Occipital lobe (tissue), 3 donors: ENCODE measurements at places on chromosomes 5 and 9. TPM values are rescaled to one million over a fixed set of nuclear protein-coding genes. Genes with fewer than 3 reads are reported as not detected.

Gene GRXCR2
- total RNA-seq = not detected

Gene KLF9
- 16.8 TPM for total RNA-seq

Gene CATSPER3
- 1.2 TPM for total RNA-seq

Gene SLC25A46
- 180 TPM for total RNA-seq

Gene FCN1
- 1.1 TPM for total RNA-seq

Gene PKD2L2
- total RNA-seq = not detected

Gene DND1
- total RNA-seq = 0.31 TPM

Gene INSL6
- not detected for total RNA-seq

Gene SEC24A
- total RNA-seq = 22.9 TPM

Gene PLK2
- 448 TPM for total RNA-seq

Gene MEIKIN
- 1.7 TPM for total RNA-seq

Gene ADGRD2
- total RNA-seq = not detected
